ENCODE measurements at places on chromosomes 16 and 17.
A peak's percentile ranks its signal among the peaks of the same experiment; 100 is the strongest.

DNA sequence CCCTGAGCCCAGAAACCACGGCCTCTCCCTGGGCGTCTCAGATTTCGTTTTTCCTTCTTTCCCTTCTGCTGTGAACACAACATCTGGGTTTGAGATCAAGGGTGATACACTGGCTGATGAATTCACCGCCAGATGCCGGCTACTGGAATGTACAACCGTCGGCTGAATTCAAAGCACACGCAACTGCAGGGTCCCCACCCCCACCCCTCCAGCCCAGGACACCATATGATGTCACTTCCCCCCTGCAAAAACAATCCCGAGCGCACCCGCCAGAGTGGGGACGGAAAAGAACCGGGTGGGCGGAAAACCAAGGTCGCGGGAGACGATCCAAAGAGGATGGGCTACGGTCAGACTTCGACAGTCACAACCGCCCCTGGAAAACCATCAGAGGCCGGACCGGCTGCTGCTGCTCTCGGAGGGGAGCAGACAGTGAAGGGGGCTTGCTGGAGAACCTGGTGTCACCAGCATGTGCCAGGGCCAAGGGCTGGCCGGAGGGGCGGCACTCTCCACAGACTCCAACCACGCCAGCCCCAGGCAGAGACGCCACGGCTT is 23.3 kb downstream of the CEP295NL start:
- no peak for DNase-seq

DNA sequence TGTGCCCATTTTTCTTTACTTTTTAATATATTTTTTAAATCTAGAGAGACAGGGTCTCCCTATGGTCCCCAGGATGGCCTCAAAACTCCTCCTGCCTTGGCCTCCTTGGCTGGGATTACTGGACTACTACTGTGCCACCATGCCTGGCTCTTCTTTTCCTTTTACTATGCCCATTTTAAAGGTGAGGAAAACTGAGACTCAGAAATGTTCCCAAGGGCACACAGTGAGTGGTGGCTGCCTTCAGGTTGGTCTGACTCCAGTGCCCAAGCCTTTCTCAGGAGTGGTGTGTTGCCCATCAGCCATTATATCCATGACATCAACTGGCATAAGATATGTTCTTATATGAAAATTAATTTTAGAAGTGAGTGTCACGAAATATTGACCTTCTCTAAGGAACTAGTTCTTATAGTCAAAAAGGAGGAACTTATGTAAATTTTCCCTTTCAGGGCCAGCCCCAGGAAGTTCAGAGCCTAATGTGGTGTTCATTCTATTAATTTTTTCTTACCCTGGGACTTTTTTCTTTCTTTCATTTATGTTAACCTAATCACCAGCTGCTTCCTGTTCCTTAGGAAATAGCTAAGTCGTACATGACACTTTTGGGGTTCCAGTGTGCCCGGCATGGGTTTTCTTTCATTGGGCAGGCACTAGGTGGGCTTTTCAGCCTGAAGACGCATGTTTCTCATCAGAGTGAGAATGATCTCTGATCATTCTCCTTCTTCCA is 17.9 kb upstream of the SPN start:
- no peak for DNase-seq

- DNase-seq, result no peak
Measured at GRCh38 chr17:40316571-40317344, 7.8 kb downstream of the RARA start.

- DNase-seq, result no peak
Measured at GRCh38 chr17:51419476-51419875, 159.1 kb downstream of the UTP18 start.

GRCh38 chr16:68406458-68407152 is 41.7 kb downstream of the SMPD3 start:
- no peak for DNase-seq

DNA sequence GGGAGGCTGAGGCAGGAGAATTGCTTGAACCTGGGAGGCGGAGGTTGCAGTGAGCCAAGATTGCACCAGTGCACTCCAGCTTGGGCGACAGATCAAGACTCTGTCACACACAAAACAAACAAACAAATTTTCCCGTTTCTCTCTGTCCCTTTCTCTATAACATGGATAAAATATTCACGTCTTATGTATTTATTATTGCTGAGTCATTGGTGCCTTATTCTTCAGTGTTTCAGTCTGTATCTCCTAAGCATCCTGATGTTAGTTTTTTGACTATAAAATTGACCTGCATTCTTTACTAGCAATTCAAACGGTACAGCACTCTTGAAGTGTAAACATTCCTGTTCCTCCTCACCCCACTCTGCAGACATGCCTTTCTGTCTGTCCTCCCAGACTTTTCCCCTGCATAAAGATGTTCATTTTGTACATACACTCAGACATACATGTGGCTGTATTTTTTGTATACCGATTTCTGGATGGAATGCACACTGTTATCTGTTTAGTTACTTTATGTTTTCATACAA is 16.4 kb downstream of the DHODH start:
- no peak for DNase-seq

- DNase-seq, result peak; percentile 96
Measured at GRCh38 chr17:29148790-29149430, 31.3 kb downstream of the MYO18A start.
